NCI-H69 (cell line): ENCODE measurements at places on chromosomes 6 and 20.

GRCh38 chr20:51404297-51405060 is 138.0 kb downstream of the NFATC2 start:
- no peak for DNase-seq

DNA sequence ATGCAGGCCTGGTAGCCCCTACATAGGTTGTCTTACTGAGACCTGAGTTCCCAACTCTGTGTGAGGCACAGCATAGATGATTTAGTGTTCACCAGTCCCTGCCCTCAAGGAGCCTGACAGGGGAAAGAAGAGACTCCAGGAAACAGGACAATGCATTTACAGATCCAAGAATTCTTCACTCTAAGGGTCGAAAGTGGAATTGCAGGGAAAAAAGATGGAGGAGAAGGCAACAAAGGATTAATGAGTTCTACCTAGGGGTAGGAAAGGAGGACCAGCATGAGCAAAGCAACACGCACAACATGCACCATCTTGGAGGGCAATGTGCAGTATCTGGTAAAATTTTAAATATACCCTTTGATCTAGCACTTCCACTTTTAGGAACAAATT is 5.9 kb downstream of the SPAG4 start:
- no peak for DNase-seq

DNA sequence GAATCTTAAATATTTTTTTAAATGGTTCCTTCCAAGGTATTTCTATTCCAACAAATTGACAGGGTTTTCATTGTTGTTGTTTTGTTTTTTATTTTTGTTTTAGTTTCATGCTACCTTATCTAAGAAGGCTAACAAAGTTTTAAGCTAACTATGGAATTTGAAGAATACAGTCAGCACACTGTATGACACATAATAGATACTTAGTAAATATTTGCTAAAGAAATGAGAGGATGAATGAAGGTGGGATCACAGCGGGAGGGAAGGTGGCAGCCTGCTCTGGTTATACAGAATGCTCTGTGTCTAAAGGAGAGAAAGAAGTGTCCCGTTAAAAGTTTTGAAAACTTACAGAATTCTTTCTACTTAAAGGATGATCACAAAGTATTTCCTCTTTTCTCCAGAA is 43.7 kb upstream of the DST start:
- DNase-seq = peak; percentile 46

DNA sequence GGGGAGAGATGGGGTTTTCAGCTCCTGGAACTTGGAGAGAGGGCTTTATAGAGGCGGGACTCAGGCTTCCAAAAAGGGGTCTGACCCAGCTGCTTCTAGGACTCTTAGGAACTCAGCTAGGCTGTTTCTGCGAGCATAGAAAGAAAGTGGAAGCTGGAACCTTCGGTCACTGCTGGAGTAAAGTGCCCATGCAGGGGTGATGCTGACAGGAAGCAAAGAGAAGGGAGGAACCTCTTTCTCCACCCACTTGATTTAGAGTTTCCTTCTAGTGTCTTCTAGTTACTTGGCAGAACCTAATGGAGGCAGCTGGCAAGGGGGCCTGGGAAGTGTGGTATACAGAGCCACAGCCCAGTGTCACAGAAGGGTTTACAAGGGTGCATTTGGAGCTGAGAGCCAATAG is 283.6 kb downstream of the QKI start:
- no peak for DNase-seq

GRCh38 chr20:54995553-54995952 is 520.2 kb downstream of the DOK5 start:
- DNase-seq = peak; percentile 13

GRCh38 chr6:38477680-38478260 is 162.0 kb downstream of the BTBD9 start:
- DNase-seq = peak; percentile 49

GRCh38 chr6:5231289-5231688 is 29.5 kb downstream of the LYRM4 start:
- no peak for DNase-seq

DNA sequence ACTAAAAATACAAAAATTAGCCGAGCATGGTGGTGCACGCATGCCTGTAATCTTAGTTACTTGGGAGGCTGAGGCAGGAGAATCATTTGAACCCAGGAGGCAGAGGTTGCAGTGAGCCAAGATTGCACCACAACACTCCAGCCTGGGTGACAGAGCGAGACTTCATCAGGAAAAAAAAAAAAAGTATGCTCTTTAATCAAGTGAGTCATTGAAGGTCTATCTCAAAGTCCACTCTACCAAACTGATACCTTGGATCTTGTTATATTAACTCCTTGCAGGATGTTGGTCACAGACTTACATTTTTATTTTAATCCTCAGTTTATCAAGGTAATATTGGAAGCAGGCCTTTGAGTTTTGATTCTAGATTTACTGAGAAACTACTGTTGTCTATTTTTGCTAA is 348.7 kb downstream of the COL12A1 start:
- no peak for DNase-seq

DNA sequence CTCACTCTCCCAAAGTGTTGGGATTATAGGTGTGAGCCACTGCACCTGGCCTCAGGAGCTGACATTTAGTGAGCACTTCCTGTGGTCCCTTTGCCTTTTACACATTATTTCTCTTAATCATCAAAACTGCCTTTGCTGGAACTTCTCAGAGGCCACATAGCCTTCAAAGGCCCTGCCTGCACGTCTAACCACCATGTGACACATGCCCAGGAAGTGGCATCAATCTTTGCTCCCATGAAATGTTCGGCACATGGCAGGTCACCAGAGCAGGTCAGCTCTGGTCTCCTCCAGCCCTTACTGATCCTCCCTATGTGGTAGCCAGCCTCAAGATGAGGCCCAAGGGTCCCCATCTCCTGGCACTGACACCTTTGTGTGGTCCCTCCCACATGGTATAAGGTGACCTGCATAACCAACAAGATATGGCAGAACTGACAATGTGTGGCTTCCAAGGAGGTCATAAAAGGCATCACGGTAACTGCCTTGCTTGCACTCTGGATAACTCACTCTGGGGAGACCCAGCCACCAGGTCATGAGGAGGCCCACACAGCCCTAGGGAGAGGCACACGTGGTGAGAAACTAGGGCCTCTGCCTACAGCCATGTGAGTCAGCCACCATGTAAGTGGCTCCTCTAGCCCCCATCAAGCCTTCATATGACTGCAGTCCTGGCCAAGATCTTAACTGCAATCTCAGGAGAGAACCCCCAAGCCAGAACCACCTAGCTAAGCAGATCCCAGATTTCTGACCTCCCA is 28.8 kb upstream of the HMGA1 start:
- no peak for DNase-seq

DNA sequence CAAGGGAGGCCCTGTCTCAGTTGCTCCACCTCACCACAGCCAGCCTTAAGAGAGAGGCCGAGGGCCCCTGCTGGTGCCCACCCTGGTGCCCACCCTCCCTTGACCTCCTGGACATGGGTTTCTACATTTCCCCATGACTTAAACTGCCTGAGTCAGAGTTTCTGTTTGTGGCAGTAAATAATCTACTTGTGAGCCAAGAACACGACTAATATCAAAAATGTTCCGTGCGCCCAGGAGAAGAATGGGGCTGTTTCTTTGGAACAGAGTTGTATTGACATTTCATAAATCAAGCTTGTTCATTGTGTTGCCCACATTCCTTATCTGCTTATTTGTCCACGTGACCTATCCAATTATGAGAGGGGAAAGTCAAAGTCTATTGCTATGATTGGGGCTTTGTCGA is 143.5 kb downstream of the ANKRD60 start:
- DNase-seq = no peak

DNA sequence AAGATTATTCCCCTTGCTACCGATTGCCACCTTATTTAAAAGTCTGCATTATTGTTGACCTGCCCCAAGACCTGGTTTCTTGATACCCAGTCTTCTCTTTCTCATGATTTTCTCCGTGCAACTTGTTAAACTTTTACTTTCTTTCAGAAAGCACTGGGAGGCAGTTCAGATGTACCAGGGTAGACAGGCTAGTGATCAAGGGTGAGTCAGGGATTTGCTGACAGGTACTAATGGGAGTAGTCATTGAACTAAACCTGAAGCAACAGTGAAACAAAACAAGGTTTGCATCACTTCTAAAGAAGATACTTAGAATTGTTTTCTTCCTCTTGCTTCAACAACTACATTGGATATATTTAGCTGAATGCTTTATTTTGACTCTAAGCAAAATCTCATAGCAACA is 124.4 kb downstream of the KCNQ5 start:
- DNase-seq = no peak

DNA sequence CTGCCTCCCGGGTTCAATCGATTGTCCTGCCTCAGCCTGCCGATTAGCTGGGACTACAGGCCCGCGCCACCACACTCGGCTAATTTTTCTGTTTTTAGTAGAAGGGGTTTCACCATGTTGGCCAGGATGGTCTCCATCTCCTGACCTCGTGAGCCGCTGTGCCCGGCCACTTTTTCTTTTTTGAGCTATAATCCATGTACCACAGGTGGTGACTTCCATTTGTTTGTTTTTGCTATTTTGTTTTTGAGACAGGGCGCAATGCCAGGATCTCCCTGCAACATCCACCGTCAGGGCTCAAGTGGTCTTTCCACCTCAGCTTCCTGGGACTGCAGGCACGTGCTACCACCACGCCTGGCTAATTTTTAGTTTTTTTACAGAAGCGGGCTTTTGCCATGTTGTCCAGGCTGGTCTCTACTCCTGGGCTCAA is 8.5 kb downstream of the HSPA1B start:
- DNase-seq = peak; percentile 38

GRCh38 chr6:2477666-2478065 is 232.3 kb upstream of the GMDS start:
- DNase-seq = no peak

DNA sequence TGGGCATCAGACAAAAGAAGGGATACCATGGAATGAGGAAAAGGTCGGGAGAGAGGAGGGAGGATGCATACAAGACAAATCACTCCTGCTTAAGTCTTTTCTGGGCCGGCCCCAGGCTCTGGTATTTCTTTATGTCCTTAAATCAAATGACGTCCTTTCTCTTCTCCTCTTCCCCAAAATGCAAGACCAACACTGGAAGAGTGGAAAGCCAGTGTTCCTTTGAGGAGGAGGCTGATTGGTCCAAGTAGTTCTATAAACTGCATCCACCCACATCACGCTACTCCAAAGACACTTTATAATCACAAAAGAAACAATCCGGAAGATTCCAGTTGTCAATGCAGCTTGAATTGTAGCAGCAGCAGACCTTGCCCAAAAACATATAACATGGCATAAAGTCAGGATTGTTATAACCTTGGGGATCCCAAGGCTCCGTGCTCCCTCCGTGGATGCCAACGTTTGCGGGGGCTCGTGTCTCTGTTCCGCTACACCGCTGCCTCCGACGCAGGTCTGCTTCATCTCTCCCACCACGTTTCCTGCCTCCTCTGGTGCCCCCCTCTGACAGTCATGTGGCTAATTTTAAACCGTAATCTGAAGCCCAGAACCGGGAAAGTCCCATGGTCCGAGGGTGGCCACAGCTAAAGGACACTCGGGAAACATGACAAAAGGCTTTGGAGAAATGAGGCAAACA is 47.1 kb downstream of the MCUR1 start:
- DNase-seq = no peak

- peak; percentile 63 for DNase-seq
Observed at GRCh38 chr6:27280540-27281000, 31.5 kb downstream of the POM121L2 start.

DNA sequence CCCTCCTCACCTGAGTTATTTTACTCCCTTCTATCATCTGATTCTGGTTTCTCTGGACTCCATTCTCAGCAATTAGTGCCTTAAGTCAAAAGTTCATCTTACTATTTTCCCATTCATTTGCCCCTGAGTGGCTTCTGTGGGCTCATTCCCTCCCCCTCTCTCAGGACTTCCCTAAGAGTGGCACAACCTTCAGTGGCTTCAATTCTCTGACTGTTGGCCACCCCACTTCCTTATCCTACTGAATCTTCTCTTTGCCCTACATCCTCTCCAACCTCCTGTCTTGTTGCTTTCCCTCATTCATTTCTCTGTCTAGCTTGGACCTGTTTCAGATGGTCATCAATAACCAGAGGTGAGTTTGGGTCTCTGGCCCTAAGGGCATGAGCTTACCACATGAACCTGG is 61.1 kb upstream of the GLP1R start:
- no peak for DNase-seq

DNA sequence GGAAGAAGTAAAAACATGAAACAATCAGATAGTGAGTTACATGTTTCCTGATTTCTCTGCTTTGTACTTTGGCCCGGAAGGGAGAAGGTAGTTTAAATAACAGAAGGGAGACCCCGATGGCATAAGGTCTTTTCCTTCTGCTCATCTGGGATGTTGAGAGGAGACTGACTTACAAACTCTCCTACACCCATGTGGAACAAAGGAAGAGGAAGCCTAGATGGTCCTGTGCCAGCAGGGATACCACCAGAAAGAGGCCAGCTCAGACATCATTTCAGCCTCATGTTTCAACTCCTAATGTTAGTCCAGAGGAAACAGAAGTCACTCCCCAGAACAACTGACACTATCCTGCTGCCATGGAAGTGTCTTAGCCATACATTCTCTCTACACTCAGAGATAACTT is 250.7 kb upstream of the NOX3 start:
- DNase-seq = peak; percentile 11

- DNase-seq = no peak
Observed at GRCh38 chr6:99295276-99295675, 54.2 kb downstream of the FAXC start.

DNA sequence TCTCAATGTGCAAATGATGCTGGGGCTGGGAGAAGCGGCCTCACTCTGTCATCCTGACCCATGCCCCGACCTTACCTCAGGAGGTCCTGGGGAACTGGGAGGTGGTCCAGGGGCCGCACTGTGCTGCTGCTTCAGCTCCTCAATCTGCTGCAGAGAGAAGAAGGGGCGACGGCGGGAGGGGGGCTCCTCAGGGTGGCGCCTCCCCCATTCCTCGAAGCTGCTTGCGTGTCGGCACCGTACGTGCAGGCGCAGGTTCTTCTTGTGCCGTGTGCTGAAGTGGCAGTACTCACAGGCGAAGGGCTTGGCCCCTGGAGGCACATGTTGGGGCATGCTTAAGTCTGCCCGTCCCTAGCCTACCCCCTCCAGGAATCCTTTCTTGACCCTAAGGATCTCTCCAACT is 12.9 kb downstream of the ZNF335 start:
- no peak for DNase-seq

DNA sequence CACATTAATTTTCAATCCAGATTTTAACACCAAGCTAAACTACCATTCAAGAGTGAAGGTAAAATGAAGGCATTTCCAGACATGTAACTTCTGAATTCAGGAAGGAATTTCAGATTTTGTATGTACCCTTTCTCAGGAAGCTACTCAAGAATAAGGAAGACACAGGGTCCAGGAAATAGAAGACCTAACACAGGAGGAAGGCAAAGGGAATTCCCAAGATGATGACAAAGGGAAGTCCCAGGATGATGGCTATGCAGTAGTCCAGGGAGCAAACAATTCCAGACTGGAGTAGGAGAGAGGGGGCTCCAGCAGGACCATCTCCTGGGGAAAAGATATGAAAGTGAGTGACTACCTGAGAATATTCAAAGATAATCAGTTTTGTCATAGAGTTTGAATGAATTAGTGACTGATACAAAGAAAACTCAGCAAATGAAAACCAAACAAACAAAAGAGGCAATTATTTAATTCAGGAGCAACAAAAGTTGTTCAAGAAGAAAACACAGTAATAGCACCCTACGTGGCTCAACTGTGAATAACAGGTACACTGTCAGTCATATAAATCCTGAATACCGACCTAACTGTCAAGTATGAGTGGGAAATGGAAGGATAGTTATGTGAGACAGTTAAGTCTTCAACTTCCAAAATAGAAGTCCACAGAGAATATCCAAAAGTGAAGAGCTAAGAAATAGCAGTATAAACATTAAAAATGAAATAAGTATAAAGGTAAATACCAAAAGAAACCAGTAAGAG is 4.0 kb downstream of the RNF24 start:
- DNase-seq = no peak
